ENCODE measurements at places on chromosomes 2 and 18.

DNA sequence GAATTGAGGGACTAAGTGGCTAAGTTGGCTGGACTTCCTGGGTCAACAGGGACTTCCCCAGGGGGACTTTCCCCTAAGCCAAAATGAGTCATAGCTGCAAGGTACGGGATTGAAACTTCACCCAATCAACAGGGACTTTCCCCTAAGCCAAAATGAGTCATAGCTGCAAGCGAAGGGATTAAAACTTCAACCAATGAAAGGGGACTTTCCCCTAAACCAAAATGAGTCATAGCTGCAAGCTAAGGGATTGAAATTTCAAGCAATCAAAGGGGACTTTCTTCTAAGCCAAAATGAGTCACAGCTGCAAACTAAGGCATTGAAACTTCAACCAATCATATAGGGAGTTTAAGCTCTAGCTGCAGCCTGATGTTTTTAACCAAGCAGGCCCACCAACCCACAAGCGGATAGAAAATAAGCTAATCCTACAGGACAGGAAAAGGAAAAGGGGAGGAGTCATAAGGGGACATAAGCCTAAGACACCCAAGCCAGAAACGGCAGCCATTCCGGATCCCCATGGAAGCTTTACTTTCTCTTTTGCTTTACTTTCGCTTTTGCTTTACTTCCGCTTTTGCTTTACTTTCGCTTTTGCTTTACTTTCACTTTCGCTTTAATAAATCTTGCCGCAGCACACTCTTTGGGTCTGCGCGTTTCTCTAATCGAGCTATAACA, 1375.4 kb upstream of the CELF4 start:
- DNase-seq: peak; percentile 29

DNA sequence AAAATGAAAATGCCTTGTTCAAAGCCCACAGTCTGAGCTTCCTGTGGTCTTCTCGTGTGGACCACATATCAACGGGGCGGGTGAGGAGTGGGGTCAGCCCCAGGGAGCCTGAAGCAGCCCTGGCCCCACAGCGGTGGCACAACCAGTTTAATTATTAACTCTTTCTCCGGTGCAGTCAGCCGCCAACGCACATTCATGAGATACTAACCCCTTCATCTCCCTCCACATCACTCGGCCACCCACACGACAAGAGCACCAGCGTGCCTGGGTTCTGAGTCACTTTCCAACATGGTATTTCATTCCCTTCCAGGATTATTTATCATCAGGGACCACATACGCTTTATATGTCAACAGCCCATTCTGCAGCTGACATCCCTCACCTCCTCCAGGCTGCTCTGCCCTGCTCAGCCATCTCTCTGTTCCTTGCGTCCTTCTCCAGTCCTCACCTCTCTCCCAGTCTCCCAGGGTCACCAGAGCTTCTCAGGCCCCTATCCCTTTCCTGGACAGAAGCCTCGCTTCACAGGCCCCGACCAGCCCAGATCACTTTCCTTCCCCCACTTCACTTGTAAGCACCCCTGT, 48.0 kb upstream of the ID2 start:
- no peak for DNase-seq

GRCh38 chr2:71353248-71353647, 21.7 kb downstream of the ZNF638 start:
- no peak for DNase-seq

DNA sequence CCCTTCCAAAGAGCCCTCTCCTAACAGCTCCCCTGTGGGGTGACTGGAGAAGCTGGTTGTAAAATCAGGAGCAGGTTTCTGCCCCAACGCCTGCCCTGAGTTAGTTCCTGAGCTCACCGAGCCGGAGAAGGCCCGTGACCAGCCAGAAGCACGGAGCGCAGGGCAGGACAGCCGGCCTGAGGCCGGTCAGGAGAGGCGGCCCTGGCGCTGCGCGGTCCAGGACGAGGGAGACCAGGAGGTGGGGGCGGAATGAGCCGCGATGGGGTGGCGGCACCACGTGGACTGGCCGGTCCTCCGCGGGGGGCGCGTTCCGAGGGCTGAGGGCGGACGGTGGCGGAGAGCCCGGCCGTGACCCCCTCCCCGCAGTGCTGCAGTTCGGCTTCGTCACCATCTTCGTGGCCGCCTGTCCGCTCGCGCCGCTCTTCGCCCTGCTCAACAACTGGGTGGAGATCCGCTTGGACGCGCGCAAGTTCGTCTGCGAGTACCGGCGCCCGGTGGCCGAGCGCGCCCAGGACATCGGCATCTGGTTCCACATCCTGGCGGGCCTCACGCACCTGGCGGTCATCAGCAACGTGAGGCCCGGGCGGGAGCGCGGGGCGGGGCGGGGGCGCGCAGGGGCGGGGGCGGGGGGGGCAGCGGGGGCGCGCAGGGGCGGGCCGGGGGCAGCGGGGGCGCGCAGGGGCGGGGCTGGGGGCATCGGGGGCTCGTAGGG, 29.0 kb downstream of the ANO7 start:
- peak; percentile 11 for DNase-seq

GRCh38 chr2:234291765-234292204, 205.1 kb downstream of the ARL4C start:
- no peak for DNase-seq

- no peak for DNase-seq
Observed at GRCh38 chr2:1993711-1994682, 249.7 kb upstream of the PXDN start.

GRCh38 chr2:240443891-240444301, 8.4 kb downstream of the GPC1 start:
- DNase-seq: no peak

DNA sequence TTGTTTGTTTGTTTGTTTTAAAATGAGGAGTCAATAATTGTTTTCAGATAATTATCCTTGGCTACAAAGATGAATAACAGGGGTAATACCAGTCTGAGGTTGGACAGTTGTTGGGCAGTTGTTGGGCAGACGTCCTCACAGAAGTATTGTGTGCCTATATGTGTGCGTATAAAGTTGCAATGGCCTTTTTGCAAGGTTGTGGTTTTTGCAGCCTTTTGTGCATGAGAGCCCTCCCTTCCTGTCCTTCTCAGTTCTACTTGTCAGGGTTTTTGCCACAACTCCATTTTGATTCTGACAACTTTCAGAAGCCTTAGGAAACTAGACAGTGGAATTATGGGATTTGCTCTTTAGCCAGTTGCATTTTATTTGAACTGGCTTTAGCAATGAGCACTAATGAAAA, 6.0 kb upstream of the STK39 start:
- no peak for DNase-seq

DNA sequence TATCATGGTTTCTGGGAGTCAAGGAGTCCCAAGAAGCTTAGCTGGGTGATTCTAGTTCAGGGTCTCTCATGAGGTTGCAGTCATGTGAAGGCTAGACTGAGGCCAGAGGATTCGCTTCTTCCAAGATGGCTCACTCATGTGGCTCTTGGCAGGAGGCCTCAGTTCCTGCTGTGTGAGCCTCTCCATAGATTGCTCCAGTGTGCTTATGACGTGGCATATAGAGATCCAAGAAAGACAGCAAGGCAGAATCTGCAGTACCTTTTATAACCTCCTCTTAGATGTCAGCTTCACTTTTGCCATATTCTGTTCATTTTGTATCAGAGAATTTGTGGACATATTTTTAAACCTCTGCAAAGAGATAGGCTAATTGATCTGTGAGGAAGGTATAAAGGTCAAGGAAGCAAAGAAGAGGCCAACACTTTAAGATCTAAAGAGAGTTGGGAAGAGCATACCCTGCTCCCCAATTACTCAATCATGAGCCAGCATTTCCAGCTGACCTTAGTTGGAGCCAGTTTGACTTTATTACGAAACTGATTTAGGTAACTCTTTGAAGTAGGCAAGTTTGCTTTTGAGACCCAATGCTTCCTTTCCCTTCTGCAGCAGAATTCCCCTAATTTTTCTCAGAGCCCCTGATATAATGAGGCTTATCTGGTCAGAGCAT, 134.7 kb downstream of the EML6 start:
- no peak for DNase-seq

GRCh38 chr2:157809212-157809611, 66.9 kb downstream of the ACVR1 start:
- DNase-seq: no peak

GRCh38 chr2:216837740-216838139, 22.1 kb downstream of the TNP1 start:
- DNase-seq: no peak
